ENCODE measurements at places on chromosomes 16 and 17. TPM values are rescaled to one million over a fixed set of nuclear protein-coding genes. Genes with fewer than 3 reads are reported as not detected.

The CCDC200 gene
- not detected for total RNA-seq

DNA sequence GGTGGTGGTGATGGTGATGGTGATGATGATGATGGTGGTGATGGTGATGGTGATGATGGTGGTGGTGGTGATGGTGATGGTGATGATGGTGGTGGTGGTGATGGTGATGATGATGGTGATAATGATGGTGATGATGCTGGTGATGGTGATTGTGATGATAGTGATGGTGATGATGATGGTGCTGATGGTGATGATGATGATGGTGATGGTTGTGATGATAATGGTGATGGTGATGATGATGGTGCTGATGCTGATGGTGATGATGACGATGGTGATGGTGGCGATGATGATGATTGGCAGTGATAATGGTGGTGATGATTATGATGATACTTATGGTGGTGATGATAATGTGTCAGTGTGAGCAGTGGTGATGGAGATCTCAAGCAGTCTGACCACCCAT is 90.8 kb upstream of the FOXF1 start:
- peaks cover 8% of the 10 kb centered on the region for H3K36me3 ChIP-seq
- no peaks in the 10 kb centered on the region for H3K4me1 ChIP-seq
- peaks cover 29% of the 10 kb centered on the region for H3K27me3 ChIP-seq
- H3K4me3 ChIP-seq: no peak overlapping the region
- H3K27ac ChIP-seq: no peak overlapping the region

DNA sequence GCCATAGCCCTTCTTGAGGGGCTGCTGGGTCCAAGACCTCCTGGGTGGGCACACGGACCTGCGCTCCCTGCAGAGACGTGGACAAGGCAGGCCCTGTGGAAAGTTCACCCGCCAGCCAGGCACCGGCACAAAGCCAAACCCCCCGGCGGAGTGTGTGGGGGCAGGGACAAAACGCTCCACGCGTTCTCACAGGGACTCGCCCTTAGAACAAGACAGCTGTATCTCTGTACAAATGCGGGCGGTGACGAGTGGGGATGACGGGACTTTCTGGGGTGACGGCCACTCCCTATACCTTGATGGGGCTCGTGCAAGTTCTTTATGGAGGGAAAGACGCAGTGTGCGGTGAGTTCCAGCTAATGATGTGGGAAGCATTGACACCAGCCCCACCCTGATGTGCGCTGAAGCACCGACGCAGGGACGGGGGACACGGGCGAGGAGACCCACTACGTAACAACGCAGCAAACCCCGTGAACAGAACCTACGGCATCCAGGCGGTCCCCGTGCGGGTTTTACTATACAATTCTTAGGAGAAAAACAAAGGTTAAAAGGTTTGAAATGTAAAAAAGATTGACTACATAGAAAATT is 49.4 kb downstream of the LMF1 start:
- H3K4me1 ChIP-seq: peaks cover 18% of the 10 kb centered on the region
- peak overlapping the region; percentile 92 for H3K27ac ChIP-seq
- H3K4me3 ChIP-seq: no peak overlapping the region
- no peaks in the 10 kb centered on the region for H3K27me3 ChIP-seq
- no peak for DNase-seq

- DNase-seq: no peak
- H3K27ac ChIP-seq: no peak overlapping the region
- peaks cover 2% of the 10 kb centered on the region for H3K27me3 ChIP-seq
- H3K36me3 ChIP-seq: no peaks in the 10 kb centered on the region
These were observed 4.4 kb downstream of the GJD3 start for GRCh38 chr17:40360091-40360490.

The HSD17B1 gene
- 1.6 TPM for total RNA-seq

GRCh38 chr17:40499551-40500189 is 1.8 kb downstream of the TNS4 start:
- H3K27me3 ChIP-seq: peaks cover 5% of the 10 kb centered on the region
- H3K36me3 ChIP-seq: no peaks in the 10 kb centered on the region
- H3K4me1 ChIP-seq: peaks cover 39% of the 10 kb centered on the region
- DNase-seq: peak; percentile 39
- no peak overlapping the region for H3K27ac ChIP-seq
- peak overlapping the region; percentile 5 for H3K4me3 ChIP-seq

DNA sequence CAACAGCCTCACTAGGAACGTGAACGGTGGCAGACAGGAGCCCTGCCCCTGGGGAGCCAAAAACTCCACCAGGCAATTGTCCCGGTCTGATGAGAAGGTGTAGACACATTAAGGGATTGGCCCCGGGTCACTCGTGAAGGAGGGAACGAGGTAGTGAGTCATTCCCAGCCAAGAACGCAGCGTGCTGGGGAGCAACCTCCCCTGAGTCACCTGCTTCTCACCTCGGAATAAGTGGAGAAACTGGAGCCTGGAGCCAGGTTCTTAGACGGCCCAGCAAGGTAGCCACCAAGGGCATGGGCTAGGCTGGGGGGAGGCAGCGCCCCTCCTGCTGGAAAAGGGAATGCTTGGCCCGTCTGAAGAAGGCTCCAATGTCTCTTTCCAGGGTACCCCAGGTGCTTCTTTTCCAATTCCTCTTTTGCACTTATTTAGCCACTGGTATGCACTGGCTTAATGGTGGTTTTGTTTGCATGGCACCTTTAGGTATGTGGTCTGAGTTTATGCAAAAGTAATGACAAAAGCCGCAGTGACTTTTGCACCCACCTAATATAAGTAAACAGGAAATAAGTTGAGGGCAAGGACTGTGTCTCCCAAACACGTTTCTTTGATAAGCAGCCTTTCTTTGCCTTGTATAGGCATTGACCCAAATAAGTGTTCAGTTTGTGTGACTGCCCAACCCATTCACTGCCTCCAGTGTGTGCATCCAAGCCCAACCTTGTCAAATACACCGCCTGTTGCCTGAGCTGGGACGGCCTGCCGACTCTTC is 1.8 kb upstream of the HELZ start:
- peaks cover 28% of the 10 kb centered on the region for H3K4me1 ChIP-seq
- 0 out of 2 replicates have a peak, but pooled peaks cover 7% of the 10 kb centered on the region for H3K36me3 ChIP-seq
- peaks cover 6% of the 10 kb centered on the region for H3K27me3 ChIP-seq

DNA sequence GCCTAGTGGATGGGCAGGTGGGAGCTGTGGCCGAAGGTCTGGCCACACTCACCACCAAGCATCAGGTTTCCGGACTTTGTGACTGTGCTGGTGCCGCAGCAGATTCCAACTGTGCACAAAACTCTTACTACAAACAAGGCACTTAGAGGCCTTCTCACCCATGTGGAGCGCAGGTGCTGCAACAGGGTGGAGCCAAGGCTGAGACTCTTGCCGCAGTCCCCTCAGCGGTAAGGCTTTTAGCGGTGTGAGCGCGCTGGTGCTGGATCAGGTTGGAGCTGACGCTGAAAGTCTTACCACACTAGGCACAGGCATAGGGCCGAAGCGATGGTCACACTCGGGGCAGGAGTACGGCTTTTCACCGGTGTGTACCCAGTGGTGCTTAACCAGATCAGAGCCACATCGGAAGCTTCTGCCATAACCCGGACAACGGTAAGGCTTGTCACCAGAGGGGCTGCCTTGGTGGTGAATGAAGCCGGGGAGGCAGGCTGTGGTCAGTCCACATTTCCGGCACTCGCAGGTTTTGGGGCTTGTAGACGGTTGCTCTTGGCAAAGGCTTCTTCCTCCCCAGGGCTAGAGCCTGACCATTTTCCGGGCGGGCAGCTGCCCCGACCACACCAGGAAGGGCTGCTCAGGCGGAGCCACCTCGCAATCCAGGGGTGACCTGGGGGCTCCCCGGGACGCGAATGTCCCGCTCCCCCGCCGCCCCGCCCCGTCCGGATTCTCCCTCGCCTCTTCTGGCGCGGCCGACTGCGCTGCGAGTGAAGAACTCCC is 1.0 kb upstream of the ARMC5 start:
- peaks cover 5% of the 10 kb centered on the region for H3K36me3 ChIP-seq
- H3K27ac ChIP-seq: peak overlapping the region; percentile 96
- peak overlapping the region; percentile 94 for H3K4me3 ChIP-seq
- peak; percentile 21 for DNase-seq
- no peaks in the 10 kb centered on the region for H3K27me3 ChIP-seq
- H3K4me1 ChIP-seq: peaks cover 54% of the 10 kb centered on the region

DNA sequence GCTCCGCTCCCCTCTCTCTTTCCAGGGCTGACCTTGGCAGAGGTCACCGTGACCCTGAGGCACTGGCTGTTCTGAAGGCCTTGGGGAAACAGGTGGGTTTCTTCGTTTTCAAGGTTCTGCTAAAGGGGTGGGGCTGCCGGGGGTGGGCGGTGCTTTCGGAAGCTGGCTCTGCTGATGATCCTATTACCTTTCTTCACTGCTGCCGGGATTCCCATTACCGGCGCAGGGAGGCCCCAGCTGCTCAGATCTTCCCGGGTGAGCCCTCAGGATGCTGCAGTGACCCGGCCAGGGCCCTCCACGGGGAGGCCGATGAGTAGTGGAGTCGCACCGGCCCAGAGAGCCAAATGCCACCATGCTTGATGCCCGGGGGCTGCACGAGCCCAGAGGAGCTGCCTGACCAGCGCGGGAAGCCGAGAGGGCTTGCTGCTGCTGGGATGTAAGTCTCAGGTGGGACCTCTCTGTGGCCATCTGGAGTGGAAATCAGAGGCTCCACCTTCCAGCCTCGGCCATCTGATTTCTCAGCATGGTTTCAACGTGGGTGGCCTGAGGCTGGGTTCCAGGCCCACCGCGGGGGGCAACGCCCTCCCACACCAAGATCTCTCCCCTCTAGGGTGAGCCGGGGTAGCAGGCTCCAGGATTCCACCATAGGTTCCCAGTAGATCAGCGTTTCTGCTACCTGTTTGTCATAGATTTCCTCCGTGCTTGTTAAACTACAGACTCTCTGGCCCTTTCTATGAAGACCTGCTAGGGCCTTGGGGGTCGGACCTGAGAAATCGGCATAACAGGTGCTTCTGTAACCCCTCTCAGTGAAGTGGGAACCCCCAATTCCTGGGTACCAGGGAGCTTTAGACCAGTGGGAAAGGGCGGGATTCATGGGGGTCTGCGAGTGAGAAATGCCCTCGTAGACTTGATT is 21.6 kb upstream of the ADCY7 start:
- H3K27me3 ChIP-seq: peaks cover 4% of the 10 kb centered on the region
- H3K27ac ChIP-seq: peak overlapping the region; percentile 83
- no peaks in the 10 kb centered on the region for H3K36me3 ChIP-seq
- peaks cover 23% of the 10 kb centered on the region for H3K4me1 ChIP-seq
- peak overlapping the region; percentile 82 for H3K4me3 ChIP-seq

GRCh38 chr17:62923258-62924150 is 42.5 kb upstream of the TANC2 start:
- H3K36me3 ChIP-seq: no peaks in the 10 kb centered on the region
- no peak overlapping the region for H3K27ac ChIP-seq
- peaks cover 12% of the 10 kb centered on the region for H3K27me3 ChIP-seq
- peaks cover 5% of the 10 kb centered on the region for H3K4me1 ChIP-seq

DNA sequence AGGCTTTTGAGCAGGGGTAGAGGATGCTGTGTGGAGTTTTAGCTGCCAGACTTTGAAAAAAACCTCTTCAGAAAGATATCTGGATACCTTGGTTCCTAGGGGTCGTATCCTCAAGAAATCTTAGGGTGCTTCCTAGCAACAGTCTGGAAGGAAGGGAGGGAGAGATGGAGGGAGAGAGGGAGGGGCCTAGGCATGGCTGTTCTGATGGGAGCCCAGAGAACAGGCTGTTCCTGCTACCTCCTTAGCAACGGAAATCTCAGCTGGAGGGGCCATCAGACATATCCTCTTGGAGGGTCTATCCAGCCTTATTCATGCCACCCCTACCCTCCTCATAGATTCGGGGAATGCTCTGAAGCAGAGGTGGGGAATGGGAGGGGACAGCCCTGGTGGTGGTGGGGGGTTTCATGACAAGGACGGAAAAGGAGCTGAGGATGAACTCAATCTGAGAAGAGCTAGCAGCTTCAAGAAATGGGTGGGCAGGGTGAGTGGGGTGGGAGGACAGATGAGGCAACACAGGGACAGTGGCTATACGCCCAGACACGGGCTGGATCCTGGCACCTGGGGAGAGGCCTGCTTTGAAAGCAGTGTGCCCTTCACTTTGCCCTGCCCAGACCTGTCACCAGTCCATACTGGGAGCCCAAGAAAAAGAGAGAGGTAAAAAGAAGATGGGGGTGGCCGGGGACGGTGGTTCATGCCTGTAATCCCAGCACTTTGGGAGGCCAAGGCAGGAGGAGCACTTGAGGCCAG is 2.9 kb upstream of the THRA start:
- peaks cover 32% of the 10 kb centered on the region for H3K4me1 ChIP-seq
- H3K27me3 ChIP-seq: peaks cover 6% of the 10 kb centered on the region
- H3K27ac ChIP-seq: no peak overlapping the region
- no peaks in the 10 kb centered on the region for H3K36me3 ChIP-seq
- H3K4me3 ChIP-seq: no peak overlapping the region
- no peak for DNase-seq

The PLA2G10 gene
- total RNA-seq: not detected

The TEX14 gene
- 0.13 TPM for total RNA-seq

The VASN gene
- 119 TPM for total RNA-seq

The MARCHF10 gene
- 1.0 TPM for total RNA-seq

DNA sequence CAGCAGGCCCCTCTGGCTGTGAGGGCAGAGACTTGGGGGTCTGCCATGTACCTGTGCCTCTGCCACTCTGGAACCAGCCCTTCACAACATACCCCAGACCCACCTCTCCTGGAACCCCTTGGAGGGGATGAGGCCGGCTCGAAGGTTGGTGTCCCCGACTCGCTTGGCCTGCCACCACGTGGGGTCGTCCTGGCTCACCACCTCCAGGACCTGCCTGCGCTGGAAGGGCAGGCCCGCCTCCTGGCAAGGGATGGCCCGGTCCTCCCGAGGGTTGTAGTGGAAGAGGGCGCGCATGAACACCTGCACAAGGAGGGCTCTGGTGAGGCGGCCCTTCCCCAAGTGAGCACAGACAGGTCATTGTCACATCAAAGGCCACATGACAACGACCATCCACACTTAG is 12.2 kb downstream of the MPP3 start:
- peaks cover 27% of the 10 kb centered on the region for H3K36me3 ChIP-seq
- no peak overlapping the region for H3K27ac ChIP-seq
- peaks cover 12% of the 10 kb centered on the region for H3K4me1 ChIP-seq
- DNase-seq: no peak
- H3K4me3 ChIP-seq: no peak overlapping the region
- peaks cover 2% of the 10 kb centered on the region for H3K27me3 ChIP-seq

GRCh38 chr16:47127541-47127940 is 16.2 kb downstream of the NETO2 start:
- H3K4me1 ChIP-seq: peaks cover 8% of the 10 kb centered on the region
- H3K27ac ChIP-seq: no peak overlapping the region
- no peak overlapping the region for H3K4me3 ChIP-seq
- DNase-seq: no peak
- peaks cover 4% of the 10 kb centered on the region for H3K36me3 ChIP-seq
- H3K27me3 ChIP-seq: no peaks in the 10 kb centered on the region

The RRAD gene
- 1.4 TPM for total RNA-seq

The TBC1D3E gene
- not detected for total RNA-seq

GRCh38 chr16:12470311-12471229 is 333.1 kb downstream of the CPPED1 start:
- no peak overlapping the region for H3K27ac ChIP-seq
- no peaks in the 10 kb centered on the region for H3K27me3 ChIP-seq
- no peak overlapping the region for H3K4me3 ChIP-seq
- H3K4me1 ChIP-seq: peaks cover 11% of the 10 kb centered on the region
- DNase-seq: no peak

The PRSS36 gene
- total RNA-seq: 0.70 TPM

- H3K27me3 ChIP-seq: peaks cover 5% of the 10 kb centered on the region
- H3K4me3 ChIP-seq: no peak overlapping the region
- no peak overlapping the region for H3K27ac ChIP-seq
- no peaks in the 10 kb centered on the region for H3K4me1 ChIP-seq
- H3K36me3 ChIP-seq: no peaks in the 10 kb centered on the region
These were observed 956.3 kb upstream of the SOX9 start for GRCh38 chr17:71164561-71164960.
